A549 treated with DMSO at 1 μM for 4 hours (cell line): ENCODE measurements at places on chromosomes 1 and 21. TPM values are rescaled to one million over a fixed set of nuclear protein-coding genes. Genes with fewer than 3 reads are reported as not detected.

The DIO1 gene
- total RNA-seq = not detected in 5 replicates

The DNAJC16 gene
- total RNA-seq = 4.9 to 5.7 TPM (median 5.7 TPM) in 5 replicates

The UMODL1 gene
- not detected in 5 replicates for total RNA-seq

The TRPM2 gene
- total RNA-seq = 5.9 to 12.8 TPM (median 9.0 TPM) in 5 replicates

The HSD3B2 gene
- total RNA-seq = not detected in 5 replicates

The RAB7B gene
- 1.4 to 2.9 TPM (median 1.8 TPM) in 5 replicates for total RNA-seq

The UBE2U gene
- not detected in 5 replicates for total RNA-seq

The CLEC20A gene
- total RNA-seq = not detected in 5 replicates

The FAM177B gene
- not detected in 5 replicates for total RNA-seq

The NPHP4 gene
- 4.2 to 5.7 TPM (median 5.3 TPM) in 5 replicates for total RNA-seq

The C1orf87 gene
- total RNA-seq = not detected in 5 replicates

The AIM2 gene
- total RNA-seq = not detected in 5 replicates

The C1QTNF12 gene
- 0.97 to 1.7 TPM (median 1.5 TPM) in 5 replicates for total RNA-seq

The LRRC3 gene
- total RNA-seq = 1.3 to 1.9 TPM (median 1.5 TPM) in 5 replicates

The ZNF593 gene
- total RNA-seq = 53.8 to 74.4 TPM (median 60.3 TPM) in 5 replicates

The IL23R gene
- not detected in 5 replicates for total RNA-seq

The GPR153 gene
- total RNA-seq = 0.99 to 1.4 TPM (median 1.2 TPM) in 5 replicates

The TAS1R1 gene
- total RNA-seq = not detected in 5 replicates

The KRTAP10-10 gene
- not detected in 5 replicates for total RNA-seq

The PRRX1 gene
- 0.10 TPM in 1 of 5 replicates, not detected in the others for total RNA-seq

The OLIG1 gene
- total RNA-seq = 0.07 TPM in 1 of 5 replicates, not detected in the others
